ENCODE measurements at places on chromosomes 2 and 18.
A peak's percentile ranks its signal among the peaks of the same experiment; 100 is the strongest.

DNA sequence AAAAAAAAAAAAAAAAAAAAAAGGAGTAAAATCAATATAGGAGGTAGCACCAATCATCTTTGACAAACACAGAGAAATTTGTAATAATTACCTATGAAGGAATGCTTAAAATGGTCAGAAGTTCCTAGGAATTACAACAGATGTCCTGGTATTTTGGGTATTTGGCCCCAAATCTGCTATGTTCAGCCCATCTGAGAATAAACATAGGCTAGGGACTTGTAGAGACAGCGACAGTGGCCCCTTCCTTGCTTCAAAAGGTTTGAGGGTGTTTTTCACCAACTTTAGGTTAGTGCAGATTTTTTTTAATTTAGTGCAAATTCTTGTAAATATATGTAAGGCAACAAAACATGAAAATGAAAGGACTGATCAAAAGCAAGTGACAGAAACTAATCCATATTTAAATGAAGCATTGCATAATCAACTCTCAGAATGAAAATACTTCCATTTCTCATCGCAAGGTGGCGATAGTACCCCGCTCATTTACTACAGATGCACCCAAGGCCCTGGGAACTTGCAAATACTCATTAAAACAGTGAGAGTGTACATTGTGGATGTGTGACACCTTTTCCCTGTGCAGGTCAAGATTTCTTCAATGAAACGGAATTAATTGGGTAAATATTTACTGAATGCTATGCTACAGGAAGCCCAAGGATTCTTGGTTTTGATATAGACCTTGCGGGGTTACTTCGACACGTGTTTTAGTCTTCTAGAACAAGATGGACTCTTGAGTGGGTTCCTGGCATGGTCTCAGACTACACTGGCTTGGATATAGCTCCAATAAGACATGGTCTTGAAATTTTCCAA, 44.6 kb downstream of the FAM124B start:
- DNase-seq, result peak; percentile 27

- DNase-seq, result no peak
Observed at GRCh38 chr2:178114462-178114861, 2.2 kb downstream of the RBM45 start.

- no peak for DNase-seq
Observed at GRCh38 chr2:29239209-29239960, 124.2 kb downstream of the CLIP4 start.

DNA sequence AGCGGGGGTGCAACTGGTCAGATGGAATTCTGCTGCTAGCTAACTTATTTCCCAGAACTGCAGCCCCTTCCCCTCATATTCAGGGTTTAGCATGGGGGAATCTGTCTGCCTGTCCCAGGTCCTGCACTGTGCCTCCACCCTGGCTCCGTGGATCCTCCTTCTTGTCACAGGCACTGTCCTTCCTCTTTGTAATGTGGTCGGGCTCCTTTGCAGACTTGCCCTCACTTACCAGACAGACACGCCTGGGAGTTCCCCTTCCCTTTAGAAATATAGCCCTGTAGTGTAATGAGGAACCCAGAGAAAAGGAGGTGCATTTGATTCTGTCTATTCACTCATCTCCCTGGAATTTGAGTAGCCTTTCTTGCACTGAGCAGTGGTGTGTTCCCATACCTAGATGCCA, 108.7 kb downstream of the TRIM43 start:
- no peak for DNase-seq

DNA sequence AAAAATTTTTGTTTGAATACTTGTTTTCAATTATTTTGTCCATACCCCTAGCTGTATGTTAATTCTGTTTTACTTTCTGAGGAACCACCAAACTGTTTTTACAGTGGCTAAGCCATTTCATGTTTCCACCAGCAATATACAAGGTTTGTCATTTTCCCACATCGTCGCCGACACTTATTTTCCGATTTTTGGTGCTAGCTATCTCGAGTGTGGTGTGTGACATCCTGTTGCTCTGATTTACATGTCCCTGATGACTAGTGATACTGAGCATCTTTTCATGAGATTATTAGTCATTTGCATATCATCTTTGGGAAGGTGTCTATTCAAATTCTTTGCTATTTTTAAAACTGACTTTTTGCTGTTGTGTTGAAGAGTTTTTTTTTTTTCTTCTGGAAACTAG, 7.2 kb upstream of the GPC1 start:
- DNase-seq, result no peak

DNA sequence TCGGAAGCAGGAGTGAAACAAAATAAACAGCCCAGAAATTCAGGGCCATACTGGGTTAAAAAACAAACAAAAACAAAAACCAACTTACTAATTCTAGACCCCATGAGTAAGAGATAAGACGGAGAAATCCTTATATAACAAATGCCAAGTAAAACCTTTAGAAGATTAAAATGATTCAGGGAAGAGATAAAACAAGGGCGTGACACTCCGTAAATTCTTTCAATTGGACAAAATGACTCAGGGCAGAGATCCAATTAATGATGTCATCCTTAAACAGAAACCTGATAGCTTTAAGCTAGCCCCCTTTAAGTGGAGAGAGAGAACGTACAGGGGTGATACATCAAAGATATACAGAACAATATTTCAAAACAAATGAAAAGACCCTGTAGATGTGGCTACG, 317.4 kb downstream of the NBAS start:
- no peak for DNase-seq

DNA sequence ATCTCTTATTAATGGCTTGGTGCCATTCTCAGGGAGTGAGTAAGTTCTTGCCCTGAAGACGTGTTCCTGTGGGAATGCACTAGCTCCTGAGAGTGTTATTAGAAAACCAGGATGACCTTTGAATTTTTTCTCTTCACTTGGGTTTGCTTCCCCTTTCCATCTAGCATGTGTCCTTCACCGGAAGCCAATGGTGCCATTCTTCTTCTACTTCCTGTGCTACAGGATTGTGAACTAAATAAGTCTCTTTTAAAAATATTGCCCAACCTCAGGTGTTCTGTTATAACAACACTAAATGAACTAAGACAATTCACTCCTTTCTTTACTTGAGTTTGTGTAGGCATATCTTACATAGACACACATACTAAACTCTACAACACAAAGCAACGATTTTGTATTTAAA, 447.0 kb downstream of the SOX11 start:
- no peak for DNase-seq

- no peak for DNase-seq
Observed at GRCh38 chr2:6971502-6971901, 54.3 kb downstream of the RNF144A start.
